NCI-H1092 (cell line): ENCODE measurements at places on chromosomes 5 and 9.

GRCh38 chr5:150307617-150308426 is 5.1 kb upstream of the ARSI start:
- DNase-seq: no peak

GRCh38 chr9:133524679-133525228 is at the start of gene MYMK:
TSS of gene MYMK (minus strand) at chr9:133524959. CDS start at chr9:133524844, 115 bp downstream.
- DNase-seq: no peak

- no peak for DNase-seq
These were observed 25.3 kb downstream of the GGTA1 start for GRCh38 chr9:121474231-121474947.

DNA sequence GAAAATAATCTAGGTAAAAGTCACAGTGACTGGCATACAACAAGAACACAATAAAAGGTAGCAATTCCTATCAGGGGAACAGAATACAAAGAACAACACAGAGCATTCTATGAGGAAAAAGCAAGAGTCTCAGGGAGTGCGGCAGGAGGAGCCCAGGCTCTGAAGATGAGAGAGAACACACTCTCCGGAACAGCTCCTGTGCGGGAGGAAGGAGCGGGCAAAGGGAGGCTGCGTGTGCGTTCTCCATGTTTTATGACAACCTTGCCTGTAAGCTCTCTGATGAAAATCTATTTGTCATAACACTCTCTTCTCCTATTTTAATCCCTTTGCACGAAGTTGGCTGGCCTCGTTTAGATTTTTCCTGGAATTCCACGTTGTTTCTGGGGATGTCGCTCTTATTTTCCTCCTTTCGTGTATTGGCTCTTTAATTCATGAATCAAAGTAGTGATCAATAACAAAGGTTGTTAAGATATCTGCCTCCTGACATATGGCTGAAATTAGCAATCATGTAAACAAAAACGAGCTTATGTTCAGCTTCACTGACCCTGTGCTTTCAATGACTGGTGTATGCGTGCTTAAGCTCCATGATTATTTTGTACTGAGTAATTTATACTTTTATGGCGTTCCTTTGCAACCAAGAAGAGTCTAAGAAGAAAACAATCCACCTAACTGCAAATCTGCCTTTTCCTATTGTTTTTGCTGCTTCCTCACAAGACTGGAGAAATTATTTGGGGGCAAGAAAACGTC is 109.5 kb downstream of the MYO10 start:
- DNase-seq: no peak

GRCh38 chr5:165031371-165031770 is 1526.0 kb downstream of the MAT2B start:
- no peak for DNase-seq

DNA sequence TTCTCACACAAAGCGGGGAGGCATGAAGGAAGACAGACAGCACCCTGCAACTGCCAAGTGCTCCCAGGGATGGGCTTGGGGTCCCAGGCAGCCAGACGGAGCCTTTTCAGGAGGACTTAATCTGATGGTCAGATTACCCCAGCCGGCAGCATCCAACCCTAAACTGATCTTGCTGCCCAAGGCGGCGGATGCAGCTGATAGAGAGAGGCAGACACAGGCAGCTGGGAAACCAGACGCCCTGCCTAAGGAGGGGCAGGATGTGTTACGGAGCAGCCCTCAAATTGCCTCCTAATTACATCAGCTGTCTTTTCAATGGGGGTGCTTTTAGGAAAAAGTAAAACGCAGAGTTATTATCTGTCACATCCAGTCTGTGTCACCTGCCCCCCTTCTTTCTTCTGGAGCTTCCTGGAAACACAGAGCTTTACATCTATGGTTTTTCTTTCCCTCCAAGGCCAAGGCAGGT is 190.9 kb upstream of the PANK3 start:
- DNase-seq: no peak

- DNase-seq: no peak
These were observed 76.3 kb downstream of the GABRA1 start for GRCh38 chr5:161924270-161924669.

- no peak for DNase-seq
These were observed 160.9 kb downstream of the CETN3 start for GRCh38 chr5:90248640-90249039.

GRCh38 chr9:22548625-22549024 is 102.0 kb downstream of the DMRTA1 start:
- no peak for DNase-seq

- no peak for DNase-seq
These were observed 3.6 kb upstream of the MACIR start for GRCh38 chr5:103254921-103255320.

DNA sequence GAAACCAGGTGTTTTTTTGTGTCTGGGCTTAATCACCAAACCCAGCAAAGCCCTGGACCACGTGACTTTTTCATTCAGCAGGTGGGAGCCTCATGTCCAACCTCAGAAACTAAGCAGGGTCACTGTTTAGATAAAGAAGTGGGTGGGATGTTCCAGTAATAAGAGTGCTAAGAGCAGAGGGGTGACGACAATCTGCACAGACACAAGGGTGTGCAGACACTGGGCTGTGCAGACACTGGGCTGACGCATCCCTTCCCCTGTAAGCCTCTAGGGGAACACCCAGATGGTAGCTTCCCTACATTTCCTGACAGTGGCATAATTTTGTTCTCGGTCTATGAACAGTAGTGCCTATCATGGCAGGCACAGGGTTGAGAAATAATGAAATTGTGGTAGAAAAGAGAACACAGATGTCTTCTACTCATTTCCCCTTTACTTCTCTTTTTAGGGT is 85.1 kb downstream of the SAXO1 start:
- DNase-seq: peak; percentile 25

- DNase-seq: no peak
These were observed 65.9 kb upstream of the DAP start for GRCh38 chr5:10826971-10827370.

DNA sequence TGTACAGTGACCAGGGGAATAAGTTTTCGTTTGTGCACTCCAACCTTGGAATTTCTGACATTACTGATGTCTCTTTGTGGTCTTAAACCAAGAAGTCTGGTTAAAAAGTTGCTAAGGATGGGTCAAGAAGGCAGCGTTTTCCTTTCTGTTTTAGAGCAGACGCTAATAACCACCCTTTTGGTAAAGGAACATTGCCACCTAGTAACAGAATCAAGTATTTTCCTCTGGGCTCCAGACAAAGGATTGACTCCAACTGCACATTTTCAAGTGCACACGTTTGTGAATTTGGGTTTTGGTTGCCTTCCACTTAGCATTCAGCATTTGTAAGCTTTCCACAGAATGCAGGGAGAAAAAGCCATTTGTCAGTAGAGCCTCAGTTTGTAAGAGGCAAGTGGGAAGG is 22.2 kb upstream of the CEP78 start:
- DNase-seq: no peak

- no peak for DNase-seq
These were observed 335.8 kb upstream of the TRPC7 start for GRCh38 chr5:136701191-136701590.

DNA sequence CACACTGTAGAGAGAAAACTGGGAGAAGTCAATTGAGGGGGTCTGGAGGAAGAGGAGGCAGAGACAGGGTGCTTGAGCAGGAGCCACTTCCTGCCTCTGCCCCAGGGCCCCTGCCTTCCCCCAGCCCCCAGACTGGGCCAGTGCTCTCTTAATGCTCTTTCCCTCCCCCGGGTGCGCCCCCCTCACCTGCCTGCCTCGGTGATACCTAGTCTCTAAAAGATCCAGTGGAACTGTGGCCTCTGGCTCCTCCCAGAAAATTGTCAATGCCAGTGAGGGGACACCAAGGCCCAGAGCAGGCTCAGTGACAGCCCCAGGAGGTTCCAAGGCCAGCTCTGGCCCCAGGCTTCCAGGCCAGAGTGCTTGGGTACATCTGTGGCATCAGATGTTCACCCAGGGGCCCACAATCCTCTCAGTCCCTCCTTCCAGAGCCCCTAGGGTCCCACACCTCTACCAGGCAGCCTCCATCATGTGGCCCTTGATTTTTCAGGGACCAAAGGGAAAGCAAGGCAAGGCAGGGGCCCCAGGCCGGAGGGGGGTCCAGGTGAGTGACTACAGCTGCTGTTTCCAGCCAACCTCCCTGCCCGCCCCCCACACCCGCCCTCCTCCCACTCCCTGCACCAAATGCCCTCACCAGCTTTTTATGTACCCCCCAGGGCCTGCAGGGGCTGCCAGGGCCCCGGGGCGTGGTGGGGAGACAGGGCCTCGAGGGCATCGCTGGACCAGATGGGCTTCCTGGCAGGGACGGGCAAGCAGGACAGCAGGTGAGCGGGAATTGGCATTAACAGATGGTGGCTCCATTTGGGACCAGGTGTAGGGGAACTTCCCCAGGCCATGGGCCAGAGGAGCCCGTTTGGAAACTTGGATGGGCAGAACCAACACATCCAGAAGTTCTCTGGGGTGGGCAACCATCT is 33.1 kb upstream of the ORM1 start:
- no peak for DNase-seq

GRCh38 chr9:87546704-87547103 is 49.0 kb downstream of the DAPK1 start:
- DNase-seq: no peak

- no peak for DNase-seq
These were observed 88.7 kb upstream of the FAM169A start for GRCh38 chr5:74954919-74955318.

- no peak for DNase-seq
These were observed 93.4 kb downstream of the ANKH start for GRCh38 chr5:14777932-14778791.

- no peak for DNase-seq
These were observed 47.5 kb downstream of the RASGRF2 start for GRCh38 chr5:81007637-81008027.

GRCh38 chr5:138963763-138964371 is 88.7 kb upstream of the LRRTM2 start:
- no peak for DNase-seq

DNA sequence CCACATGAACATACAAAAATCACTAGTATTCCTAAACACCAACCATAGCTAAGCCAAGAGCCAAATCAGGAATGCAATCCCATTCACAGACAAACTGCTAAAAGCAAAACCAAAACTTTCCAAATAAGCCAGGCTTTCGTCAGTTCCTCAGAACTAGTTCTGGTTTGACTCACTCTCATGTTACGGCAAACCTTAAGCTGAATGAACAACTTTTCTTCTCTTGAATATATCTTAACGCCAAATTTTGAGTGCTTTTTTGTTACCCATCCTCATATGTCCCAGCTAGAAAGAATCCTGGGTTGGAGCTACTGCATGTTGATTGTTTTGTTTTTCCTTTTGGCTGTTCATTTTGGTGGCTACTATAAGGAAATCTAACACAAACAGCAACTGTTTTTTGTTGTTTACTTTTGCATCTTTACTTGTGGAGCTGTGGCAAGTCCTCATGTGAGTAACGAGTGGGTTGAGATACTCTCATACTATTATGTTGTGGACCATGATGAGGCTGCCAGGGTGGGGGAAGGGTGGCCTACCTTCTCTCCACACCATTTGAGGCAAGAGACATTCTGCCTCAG is at the start of gene PDCD1LG2:
Gene PDCD1LG2, plus strand, starts transcription at position 172 of the 572 bp plus-strand sequence. CDS start 12,016 bp downstream, outside the sequence.
- no peak for DNase-seq

DNA sequence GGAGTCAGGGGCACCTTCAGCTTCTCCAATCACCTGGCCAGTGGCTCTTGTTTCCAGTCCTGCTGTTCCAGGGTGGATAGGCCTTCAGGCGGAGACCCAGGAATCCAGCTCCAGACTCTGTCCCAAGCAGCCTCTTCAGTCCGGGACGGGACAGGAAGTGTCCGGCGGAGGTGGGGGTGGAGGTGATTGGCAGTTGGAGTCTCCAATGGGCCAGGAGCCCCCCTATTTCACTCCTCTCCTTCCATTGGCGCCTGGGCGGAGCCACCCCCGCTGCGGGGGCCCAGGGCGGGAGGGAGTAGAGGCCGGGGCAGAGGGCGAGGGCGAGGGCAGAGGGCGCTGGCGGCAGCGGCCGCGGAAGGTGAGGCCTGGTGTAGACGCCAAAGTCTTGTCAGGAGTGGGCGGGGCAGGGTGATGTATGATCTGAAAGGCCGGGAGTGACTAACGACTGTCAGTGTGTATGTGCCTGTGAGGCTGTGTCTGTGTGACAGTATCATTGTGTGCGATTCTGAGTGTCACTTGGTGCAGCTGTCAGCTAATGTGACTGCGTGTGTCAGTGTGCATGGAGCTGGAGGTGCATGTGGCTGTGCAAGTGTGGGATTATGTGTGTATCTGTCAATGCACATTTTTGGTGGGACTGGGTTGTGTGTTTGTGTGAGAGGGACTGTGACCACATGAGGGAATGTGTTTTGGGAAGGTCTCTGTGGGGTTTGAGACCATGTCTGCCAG is at the start of gene IL11RA:
Gene IL11RA, plus strand, starts transcription at position 310 of the 726 bp plus-strand sequence. CDS start 3,033 bp downstream, outside the sequence.
- no peak for DNase-seq

- no peak for DNase-seq
These were observed 52.5 kb downstream of the FGF10 start for GRCh38 chr5:44336708-44337107.

DNA sequence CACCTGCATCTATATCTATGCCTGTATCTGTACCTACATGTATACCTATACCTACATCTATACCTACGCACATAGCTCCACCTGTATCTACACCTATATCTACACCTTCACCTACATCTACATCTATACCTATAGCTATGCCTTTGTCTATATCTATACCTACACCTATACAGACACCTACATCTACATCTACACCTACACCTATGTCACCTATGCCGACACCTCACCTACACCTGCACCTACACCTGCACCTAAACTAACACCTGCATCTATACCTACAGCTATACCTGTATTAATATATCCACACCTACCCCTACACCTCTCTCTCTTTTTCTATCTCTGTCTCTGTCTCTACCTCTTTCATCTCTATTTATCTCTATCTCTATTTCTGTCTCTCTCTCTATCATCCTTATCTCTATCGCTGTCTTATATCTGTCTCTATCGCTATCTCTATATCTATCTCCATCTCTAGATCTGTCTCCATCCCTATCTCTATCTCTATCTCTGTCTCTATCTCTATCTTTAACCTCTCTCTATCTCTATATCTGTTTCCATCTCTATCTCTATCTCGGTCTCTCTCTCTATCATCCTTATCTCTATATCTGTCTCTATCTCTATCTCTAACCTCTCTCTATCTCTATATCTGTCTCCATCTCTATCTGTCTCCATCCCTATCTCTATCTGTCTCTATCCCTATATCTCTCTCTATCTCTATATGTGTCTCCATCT is 37.9 kb downstream of the IRX4 start:
- DNase-seq: no peak

- no peak for DNase-seq
These were observed 145.8 kb upstream of the PAPPA start for GRCh38 chr9:116007824-116008223.

- DNase-seq: no peak
These were observed 1.0 kb downstream of the CSF1R start for GRCh38 chr5:150085191-150085912.

DNA sequence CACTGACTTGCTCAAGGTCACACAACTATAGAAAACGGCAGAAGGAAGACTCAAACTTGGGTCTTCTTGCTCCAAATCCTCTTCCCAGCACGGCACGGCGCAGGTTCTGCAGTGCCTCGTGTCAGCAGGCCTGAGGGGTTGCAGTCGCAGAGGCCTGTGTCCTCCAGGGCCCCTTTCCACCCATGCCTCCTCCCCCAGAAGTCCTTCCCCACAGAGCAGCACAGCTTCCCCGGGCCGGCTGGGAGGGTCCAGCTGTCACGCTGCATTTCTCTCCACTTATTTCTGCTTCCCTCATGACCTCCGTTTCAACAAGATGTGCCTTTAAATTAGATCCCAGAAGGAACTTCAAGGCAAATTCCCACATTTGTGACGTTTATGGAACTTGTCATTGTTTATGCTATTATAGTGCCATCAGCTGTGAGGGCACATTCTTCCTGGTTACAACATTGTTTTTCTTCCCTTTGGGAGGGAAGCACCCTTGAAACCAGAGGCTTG is 148.4 kb downstream of the C5orf15 start:
- DNase-seq: no peak

- no peak for DNase-seq
These were observed 242.5 kb downstream of the PBX3 start for GRCh38 chr9:125989524-125990180.
